ENCODE measurements at places on chromosomes 5 and 9.

GRCh38 chr9:20987521-20987920, 43.9 kb downstream of the HACD4 start:
- no peak for DNase-seq

DNA sequence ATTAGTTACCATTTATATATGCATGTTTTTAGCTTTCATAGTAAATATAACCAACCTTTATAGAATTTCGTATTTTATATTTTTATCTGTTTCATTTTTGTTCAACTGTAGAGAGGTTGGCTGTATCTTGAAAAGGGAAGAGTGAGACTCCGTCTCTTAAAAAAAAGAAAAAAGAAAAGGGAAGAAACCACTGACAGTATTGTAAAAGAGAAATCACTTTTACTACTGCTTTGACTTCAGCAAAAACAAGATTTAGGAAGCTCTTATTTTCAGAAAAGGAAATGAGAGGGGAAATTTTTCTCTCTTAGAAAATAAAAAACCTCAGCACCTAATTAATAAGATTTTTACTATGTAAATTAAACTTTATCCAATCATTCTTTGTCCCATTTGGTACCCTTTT, 14.4 kb downstream of the POLK start:
- DNase-seq = no peak

GRCh38 chr9:295576-295975, 80.9 kb downstream of the DOCK8 start:
- no peak for DNase-seq

DNA sequence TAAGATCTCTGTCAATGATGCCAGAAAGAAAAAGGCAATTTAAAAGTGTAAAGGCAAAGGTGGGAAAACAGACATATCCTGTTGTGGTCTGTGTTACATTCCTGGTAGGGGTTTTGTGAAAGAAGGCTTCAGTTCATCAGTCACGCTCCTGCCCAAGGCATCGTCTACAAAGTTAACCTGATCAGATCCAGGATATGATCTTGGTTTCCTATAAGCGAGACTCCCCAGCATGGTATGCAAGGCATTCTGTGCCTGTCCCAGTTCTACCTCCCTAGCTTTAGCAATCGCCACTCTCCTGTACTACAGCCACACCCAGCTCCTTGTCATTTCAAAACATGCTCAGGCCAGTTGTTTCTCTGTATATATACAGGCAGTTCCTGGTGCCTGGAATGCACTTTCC, 58.0 kb upstream of the PTPN3 start:
- no peak for DNase-seq

GRCh38 chr9:12775679-12776512, 1.1 kb downstream of the LURAP1L start:
- DNase-seq = peak; percentile 91

GRCh38 chr9:89601856-89602562, 2.8 kb upstream of the GADD45G start:
- DNase-seq = no peak

DNA sequence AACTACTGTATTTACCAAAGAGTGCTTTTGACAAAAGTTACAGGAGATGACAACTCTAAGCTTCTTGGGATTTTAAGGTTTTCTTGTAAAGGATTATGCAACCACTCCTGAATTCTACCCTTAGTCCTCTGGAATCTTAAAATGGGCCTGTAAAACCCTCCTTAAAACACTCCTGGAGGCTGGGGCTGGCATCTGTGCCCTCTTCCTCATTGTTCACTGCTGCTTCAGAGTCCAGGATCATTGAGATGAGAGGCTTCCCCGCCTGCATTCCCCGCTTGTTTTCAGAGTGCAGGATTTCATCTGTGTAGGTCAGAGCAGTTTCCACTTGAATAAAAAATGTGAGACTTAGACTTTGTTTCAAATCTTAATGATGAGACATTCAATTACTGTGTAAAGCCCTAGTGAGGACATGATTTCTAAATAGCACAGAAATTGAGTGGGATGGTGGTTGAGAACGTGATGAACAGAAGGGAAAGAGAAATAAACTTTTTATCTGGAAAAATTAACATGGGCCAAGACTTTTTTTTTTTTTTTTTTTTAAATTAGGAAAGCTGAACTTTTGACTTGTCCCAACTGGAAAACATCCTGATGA, 40.4 kb downstream of the PCSK5 start:
- DNase-seq = no peak
